ENCODE measurements at places on chromosomes 11 and 22.

GRCh38 chr11:71568704-71569349, 3.5 kb downstream of the KRTAP5-10 start:
- ATAC-seq = no peak

- peak; percentile 47 for ATAC-seq
These were observed 7.1 kb upstream of the VWA5A start for GRCh38 chr11:124108156-124108555.

DNA sequence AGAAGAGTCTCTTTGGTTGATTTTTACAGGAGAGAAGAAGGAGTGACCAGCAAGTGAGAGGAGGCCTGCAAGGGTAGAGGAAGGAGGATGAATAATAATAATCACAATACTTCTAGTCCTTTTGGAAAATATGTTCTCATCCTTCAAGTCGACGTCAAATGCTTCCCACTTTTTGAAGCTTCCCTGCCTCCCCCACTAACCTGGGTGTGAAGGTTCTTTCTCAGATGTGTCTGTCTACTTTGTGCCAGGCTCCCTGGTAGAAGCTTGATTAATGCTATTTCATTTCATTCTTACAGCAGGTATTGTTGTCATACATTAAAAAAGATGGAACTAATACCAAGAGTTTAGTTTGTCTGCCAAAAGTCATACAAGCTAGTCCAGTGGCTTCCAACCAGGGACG, 17.1 kb downstream of the TENM4 start:
- no peak for ATAC-seq

- no peak for ATAC-seq
These were observed 69.7 kb upstream of the CDON start for GRCh38 chr11:126132319-126132718.

DNA sequence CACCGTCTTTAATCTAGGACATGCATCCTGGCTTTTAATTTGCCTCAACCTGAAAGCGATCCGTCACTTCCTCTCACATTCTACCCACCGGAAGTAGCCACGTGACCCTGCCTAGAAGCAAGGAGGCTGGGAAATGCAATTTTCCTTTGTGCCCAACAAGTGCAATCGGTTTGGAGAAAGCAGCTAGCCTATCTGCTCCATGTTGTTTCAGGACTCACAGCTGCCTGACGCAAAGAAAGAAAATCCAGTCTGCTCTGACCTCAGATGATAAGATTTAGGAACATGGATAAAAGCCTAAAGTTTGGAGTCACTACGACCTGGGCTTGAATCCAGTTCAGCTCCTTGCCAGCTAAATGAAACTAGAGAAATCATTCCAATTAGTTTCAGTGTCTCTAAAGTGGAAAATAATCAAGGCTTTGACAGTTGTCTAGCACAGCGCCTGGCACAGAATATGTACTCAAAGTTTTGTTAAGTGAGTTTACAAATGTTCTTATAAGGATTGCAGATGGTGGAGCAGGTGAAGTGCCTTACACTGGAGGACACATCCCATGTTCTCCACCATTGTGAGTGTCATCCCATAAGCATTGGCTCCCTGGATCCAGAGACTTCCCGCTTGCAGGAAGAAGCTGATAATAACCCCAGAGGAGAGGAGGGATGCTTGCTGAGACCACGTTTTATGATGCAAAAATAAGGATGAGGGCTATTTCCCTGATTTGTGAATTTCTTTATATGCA, 553.7 kb downstream of the MN1 start:
- ATAC-seq = no peak

DNA sequence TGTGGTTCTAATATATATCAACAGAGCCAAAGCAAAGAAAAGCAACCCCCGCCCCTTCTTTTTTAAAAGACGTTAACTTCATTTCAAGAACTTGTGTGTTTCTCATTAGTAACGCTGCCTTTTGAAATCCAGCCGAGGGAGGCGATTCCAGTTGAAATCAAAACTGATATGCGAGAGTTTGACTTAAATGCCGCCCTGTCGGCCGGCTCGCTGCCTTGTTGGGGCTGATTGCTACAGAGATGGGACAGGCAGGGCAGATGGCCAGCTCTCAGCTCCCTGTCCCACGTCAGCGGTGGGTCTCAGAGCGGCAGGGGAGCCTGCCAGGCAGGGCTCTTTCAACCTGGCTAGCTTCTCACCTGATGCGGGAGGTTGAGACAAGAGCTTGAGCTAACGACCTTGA, 51.9 kb upstream of the ALX4 start:
- ATAC-seq = no peak

- ATAC-seq = peak; percentile 44
These were observed 62.5 kb downstream of the FEZ1 start for GRCh38 chr11:125433454-125434121.

- no peak for ATAC-seq
These were observed 68.5 kb upstream of the PITPNB start for GRCh38 chr22:27987557-27987956.

DNA sequence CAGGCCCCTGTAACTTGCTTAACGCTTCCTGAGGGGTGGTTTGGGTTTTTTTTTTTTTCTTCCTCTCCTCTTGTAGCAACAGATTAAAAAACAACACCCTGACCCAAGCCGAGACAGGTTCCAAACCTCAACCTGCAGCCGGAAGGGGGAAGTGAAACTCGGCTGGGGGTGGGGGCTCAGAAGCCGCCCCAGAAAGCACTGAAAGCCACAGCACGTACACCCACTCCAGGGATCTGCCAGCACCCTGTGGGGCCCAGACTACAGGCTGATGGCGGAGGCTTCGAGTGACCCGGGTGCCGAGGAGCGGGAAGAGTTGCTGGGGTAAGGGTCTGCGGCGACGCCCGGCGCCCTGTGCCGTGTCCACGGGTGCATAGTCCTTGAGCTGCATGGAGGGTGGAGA, at the start of gene LSP1:
TSS of gene LSP1 (plus strand) at position 208 of the 400 bp plus-strand sequence. CDS start at position 269, 61 bp downstream.
- ATAC-seq = peak; percentile 59

DNA sequence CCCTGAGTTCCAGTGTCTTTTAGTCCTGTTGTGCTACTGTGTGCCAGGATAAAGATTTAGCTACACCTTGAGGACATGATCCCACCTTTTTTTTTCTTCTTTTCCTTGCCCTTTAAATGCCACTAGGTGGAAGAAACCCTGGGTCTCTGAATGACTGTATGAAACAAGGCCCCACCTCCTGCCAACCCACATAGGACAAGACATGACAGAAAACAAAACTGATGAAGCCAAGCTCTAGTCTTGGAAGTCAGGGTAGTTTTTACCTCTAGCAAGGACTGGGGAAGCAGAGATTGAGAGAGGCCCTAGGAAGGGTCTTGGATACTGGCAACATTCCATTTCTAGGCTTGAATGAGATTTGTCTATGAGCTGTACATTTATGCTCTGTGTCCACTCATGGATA, 410.7 kb downstream of the MIAT start:
- peak; percentile 38 for ATAC-seq

DNA sequence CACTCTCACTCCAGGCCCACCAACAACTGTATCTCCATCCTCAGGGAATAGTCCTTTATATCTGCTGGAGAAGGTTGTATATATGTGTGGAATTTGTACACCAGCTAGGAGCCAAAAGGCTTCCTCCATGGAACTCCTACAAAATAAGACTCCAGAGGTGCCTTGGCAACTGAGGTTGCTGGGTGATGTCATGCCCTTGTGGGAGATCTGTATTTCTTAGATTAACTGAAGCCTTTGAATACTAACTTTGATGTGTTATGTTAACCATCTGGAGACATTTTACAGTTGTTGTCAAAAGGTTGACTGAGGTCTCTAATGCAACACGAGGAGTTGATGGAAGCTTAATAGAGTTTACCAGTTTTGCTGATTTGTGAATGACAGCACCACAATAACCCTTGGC, 139.5 kb upstream of the TTC12 start:
- ATAC-seq = no peak

GRCh38 chr22:39173787-39174497, 21.5 kb upstream of the CBX7 start:
- ATAC-seq = peak; percentile 49

DNA sequence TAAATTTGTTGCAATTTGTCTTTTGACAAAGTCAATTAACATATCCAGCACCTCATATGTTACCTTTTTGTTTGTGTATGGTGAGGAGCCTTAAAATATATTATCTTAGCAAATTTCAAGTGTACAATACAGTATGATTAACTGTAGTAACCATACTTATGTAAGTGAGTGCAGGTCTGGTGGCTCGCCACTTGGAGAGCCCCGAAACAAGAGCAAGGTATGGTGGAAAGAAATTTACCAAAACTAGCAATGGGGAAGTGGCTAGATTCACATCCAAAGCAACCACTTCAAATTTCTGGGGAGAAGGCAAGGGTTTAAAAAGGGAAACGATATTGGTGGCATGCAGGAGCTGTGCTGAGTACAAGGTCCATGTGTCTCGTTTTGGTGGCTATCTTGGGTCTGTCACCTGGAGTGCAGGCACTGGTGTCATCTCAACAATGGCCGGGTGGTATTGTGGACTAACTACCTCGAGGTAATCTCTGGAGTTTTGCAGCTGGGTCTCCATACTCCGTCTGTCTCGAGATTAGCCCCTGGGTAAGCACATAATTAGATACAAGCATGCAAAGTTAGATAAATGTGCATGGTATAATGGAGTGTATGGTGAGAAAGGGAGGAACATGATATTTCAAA, 8.2 kb upstream of the FNBP4 start:
- ATAC-seq = no peak

GRCh38 chr11:34855021-34855753, 61.0 kb downstream of the APIP start:
- no peak for ATAC-seq

Measured in activated T-helper 17 cell treated with anti-CD3 and anti-CD28 coated beads, Interleukin-2, amount 50 U/mL, for 72 hours (primary cell).